ENCODE measurements at places on chromosomes 3 and 15.

- DNase-seq: no peak
These were observed 59.9 kb upstream of the KLF13 start for GRCh38 chr15:31266712-31267111.

DNA sequence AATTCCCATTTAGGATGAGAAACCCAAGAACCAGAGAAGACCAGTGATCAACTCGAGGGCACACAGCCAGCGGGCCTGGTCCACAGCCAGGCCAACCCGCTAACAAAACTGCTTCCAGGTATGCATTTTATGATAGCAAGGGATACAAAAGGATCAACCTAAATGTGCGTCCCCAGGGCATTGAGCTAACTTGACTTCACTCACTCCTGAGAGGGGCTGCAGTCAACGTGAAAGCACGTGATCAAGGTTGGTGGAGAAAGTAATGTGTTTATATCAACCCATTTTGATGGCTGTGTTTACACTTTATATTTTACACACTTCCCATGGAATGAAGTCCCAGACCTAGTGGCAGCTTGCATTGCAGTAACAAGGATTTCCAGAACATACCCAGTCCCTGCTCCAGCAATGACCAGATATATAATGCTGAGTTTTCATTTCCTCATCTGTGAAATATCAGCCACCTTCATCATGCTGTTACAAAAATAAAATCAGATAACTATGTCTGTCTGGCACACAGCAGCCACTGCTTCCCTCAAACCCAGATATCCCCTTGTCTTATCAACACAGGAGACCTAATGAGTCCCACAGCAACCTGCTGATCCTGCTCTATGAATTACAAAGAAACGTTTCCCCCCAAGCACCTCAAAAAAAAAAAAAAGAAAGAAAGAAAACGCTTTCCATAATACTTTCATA is 2.0 kb downstream of the KLHL6 start:
- no peak for DNase-seq

GRCh38 chr15:95470997-95471689 is 859.4 kb upstream of the NR2F2 start:
- no peak for DNase-seq

DNA sequence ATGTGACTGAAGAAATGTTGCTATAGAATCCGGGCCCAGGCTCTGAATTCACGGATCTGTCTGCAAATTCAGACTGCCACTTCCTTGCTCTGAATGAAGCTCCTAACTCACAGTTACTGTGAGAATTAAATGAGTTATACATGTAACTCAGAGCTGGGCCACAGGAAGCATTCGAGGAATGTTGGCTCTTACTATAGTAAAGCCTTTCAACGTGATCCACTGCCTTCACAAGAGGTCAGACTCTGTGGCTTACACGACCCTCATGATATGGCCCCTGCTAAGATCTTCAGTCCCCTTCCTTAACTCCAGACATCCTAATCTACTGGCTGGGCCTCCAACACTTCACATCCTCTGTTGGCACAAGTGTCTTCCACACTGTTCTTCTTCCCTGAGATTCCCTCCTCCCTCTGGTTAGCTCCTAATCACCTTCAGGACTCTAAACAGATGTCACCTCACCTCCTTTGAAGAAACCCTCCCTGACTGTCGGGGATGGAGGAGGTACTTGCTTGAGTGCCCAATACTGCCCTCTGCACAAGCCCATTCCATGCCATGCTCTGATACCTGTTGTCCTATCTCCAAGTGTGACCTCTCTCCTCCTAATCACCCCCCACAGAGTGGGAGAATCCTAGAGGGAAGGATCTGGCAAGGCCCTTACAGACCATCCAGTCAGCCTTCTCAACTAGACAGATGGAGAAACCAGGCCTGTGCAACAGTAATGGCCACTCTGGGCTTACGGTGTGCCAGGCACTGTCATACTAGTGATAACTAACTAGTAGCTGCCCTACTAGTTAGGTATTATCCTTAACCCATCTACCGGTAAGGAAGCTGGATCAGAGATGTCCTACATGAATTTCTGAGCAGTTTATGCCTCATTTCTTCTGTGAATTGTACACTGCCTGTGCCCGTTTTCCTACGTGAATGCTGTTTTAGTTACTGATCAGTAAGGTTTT is 1.3 kb downstream of the ACTR8 start:
- DNase-seq: no peak

GRCh38 chr3:126083511-126083912 is 412 bp downstream of the SLC41A3 start:
- DNase-seq: no peak

- no peak for DNase-seq
These were observed 10.0 kb downstream of the SNTN start for GRCh38 chr3:63662500-63662899.

DNA sequence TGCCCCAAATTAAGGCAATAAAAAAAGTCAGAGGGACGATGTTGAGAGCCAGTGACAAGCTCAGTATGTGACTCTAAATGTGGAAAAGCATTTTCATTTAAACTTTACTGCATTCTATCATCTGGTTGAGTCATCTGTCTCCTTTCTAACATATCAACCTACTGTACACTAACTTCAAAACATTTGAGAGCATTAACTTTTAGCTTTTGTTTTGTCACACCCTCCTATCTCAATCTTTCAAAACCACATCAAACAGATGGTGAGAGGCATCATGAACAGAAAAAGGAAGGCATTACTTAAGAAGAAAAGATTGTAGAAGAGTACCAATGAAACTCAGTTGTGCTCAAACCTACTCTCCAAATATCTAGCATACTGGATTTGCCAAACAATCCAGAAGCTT is 4.8 kb downstream of the LRRC58 start:
- no peak for DNase-seq

GRCh38 chr3:50661321-50661837 is 13.3 kb upstream of the DOCK3 start:
- no peak for DNase-seq

DNA sequence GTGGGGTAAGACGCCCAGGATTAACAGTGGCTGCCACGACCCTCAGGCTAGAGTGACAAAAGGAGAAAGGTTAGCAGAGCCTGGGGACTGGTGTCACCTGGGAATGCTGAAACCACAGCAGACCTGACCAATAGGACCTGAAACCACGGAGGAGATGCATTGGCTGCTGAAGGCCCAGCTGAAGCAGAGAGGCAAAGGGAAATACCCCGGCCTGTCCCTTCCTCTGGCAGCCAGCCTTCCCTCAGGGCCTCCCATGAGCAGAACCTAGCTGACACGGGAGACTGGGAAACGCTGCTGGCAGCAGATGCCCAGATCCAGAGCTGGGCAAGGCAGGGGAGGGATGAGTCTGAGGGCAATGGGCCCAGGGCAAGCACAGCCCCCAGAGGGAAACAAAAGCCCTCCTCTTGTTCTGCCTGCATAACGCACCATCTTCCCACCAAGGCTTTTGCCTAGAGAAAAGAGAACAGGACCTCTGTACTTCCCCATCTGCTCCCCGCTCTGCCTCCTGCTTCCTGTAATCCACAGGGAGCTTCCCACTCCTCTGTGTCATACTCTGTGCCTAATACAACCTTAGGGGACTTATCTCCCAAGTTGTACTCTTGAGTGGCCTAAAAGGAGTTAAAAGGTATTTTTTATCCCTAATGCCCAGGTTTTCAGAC is 216.2 kb downstream of the ABHD5 start:
- no peak for DNase-seq

- DNase-seq: no peak
These were observed 255.8 kb downstream of the MEIS2 start for GRCh38 chr15:36844534-36844998.

DNA sequence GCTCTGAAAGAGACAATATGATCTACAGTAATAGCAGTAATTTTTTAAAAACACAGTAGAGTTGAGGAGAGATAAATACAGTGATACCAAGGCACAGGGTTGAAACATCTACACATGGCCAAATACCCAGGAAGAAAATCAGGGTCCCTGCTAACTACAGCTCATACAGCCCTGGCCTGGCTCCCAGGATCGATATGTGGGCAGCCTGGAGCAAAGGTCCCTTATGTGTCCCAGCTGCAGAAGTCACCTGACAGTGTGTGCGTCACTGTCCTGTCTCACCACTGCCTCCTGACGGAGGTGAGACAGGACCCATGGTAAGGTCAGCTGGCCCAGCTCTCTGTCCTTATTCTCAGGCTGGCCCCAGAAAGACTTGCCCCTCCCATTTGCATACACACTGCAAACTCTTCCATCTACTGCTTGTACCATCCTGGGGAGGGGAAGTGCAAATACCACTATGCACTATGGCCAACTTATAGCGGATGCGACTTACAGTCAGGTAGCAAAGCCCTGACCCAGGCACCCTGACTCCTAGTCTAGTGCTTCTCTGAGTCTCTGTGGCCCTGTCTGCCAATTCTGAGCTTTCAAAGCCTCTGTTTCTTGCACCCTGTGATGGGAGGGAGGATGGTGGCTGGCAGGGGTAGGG is 22.0 kb upstream of the BCL2L10 start:
- no peak for DNase-seq

GRCh38 chr3:155981669-155982068 is 111.2 kb downstream of the GMPS start:
- DNase-seq: no peak

DNA sequence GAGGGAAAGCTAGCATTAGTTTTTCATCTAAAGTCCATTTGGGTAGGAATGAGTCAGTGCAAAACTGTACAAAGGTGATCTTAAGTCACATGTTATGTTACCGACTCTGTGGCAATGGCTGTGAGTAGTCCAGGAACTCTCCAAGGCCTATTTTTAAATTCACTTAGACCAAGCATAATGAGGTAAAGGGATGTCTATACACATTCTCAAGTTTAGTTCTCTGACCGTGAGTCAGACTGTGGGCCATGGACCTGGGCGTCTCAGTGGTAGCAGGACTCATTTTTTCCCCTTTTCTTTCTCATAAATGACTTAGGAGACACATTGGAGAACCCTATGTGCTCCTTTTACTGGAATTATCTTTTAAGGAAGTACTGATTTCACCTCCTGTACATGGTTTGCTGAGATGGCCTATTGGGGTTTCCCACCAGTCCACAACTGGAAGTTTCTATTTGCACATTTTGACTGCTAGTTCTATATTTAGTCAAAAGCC is 488.7 kb upstream of the TPRG1 start:
- DNase-seq: no peak

DNA sequence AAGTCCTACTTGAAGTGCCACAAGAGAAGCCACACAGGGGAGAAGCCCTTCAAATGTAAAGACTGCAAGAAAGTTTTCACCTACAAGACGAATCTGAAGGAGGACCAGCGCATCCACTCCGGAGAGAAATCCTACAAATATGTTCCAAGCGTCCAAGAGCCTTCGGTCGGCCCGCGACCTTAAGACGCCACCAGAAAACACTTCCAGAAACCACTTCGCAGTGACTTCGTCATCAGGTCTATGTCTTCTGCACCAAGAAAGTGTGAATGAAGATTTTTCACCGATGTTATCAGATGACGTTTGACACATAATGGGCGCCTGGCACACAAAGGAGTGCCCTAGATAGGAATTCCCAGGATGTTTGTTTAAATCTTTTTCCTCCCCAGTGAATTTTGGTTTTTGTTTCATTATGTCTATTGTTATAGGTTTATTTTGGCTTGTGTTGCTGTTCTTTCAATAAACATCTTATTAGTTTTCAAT is 24.1 kb upstream of the ARPIN start:
- no peak for DNase-seq

DNA sequence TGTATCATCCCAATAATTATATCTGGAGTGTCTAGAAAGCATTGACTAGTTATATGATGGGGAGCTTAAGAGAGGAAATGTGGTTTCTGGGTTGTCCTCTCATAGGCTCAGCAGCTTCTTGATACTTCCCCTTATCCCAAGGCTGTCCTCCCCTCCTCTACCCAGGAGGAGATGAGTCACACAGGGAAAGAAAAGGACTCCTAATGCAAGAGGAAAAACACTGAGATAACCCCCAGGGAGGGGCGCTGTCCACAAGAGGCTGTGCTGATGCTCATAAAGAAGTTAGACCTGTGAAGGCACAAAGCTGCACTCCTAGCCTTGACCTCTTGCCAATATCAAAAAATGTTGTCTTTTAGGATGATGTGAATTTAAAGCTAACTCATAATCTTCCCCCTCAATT is 28.8 kb upstream of the GYG1 start:
- no peak for DNase-seq

GRCh38 chr15:85475317-85475701 is 94.9 kb downstream of the AKAP13 start:
- no peak for DNase-seq

DNA sequence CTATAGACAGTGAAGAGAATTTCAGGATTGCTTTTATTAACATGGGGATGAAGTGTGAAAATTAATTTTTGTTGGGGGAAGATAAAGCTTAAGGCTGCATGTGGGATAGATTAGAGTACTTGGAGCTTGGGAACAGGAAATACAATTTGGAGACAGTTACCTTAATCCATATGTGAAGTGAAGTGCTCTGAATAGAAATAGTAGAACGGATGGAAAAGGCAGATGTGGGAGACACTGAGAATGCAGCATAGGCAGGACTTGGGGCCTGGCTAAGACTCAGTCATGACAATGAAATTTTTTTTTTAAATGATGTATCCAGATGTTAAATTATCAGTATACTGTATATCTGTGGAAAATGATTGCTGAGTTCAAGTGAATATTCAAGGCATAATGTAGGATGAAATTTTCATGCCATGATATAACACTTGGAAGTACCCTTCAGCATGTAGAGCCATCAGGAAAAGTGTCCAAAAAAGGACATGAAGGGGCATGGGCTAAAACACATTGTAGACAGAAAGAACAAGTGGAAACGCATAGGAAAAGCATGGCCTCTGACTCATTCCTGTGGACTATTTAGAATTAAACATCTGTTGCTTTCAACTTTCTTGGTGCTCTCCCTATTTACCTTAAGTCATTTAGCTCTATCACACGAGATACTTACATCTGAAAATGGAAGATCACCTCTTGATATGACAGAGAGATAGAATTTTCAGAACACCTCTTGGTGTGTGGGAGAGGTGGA is 134.8 kb downstream of the RBMS3 start:
- no peak for DNase-seq

DNA sequence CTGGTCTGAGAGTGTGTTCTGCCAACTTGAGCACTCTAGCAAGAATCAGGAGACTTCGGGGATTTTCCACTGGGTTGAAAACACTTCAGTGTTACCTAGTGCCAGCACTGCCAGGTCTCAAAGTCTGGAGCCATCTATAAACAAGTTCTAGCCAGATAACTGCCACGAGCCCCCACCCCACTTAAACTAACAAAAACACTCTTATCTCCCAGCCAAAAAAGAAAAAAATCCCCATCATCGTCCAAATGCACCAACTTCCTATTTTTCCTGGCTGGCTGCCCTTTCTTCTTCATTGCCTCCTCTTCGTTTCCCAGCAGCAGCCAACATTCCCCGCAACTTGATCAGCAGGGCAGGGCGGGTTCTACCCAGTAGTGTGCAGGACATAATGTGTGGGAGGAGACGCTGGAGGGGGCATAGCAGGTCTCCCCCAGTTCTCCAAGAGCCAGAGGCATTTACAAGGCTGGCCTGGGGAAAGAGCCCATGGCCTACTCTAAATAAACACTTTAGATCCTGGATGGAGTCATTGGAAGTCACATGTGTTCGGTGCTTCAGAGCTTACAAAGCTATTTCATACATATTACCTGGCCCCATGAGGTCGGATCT is 29.5 kb downstream of the C2CD4B start:
- no peak for DNase-seq
